ENCODE measurements at places on chromosomes 2 and 18.
A peak's percentile ranks its signal among the peaks of the same experiment; 100 is the strongest.

- no peak for DNase-seq
Measured at GRCh38 chr2:114542695-114543094, 100.3 kb downstream of the DPP10 start.

GRCh38 chr2:46091004-46091403, 206.2 kb upstream of the EPAS1 start:
- no peak for DNase-seq

- no peak for DNase-seq
Measured at GRCh38 chr2:651951-652373, 25.2 kb downstream of the TMEM18 start.

- DNase-seq, result no peak
Measured at GRCh38 chr18:6315517-6316331, 99.0 kb downstream of the L3MBTL4 start.

DNA sequence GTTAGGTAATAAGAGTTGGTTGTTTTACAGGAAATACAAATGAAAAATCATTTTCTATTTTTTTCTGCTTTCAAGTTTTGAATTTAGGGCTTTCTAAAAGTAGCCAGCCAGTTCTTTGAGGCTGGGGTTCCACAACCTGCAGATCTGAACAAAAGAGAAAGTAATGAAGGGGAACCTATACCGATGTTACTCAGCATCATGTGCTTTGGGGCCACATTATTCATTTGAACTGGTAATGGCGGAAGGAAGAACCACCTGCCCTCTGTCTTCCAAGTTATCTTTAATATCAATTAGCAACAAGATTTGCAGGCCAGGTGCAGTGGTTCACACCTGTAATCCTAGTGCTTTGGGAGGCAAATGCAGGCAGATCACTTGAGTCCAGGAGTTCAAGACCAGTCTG, 12.9 kb upstream of the MRO start:
- DNase-seq, result no peak

DNA sequence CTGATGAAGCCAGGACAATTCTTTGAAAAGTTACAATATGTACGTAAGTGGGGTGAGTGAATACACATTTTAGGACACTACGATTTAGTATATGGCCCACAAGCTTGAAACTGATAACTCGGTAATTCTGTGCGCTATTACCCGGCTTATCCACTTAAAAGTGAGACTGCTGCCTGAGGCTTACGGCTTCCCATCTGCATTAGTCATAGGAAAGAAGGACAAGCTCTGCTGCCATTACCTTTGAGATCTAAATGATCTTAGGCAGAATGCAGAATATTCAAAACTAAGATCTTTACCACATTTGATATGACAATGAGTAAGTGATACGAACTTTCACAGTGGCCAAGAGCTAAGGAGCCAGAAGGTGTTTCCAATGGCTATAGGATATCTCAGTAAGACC, 133.3 kb downstream of the GAREM1 start:
- no peak for DNase-seq

GRCh38 chr2:27263287-27264252, 723 bp upstream of the SLC30A3 start:
- no peak for DNase-seq

DNA sequence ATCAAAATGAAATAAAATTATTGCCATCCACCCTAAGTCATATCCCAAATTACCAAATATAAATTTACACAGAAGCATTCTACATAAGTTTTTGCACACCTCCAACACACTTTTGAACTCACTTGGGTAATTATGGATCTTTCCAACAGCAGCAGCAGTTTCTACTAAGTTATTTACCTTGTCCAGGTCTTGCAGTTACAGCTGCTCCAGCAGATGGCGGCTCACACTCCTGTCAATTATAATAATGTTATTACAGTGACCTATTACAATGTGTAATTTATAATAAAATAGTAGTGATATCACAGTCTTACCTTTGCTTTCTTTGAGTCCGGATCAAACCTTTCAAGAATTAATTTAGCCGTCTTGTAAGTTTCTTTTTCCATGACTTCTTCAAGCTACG, 37.9 kb downstream of the LNPK start:
- DNase-seq, result peak; percentile 11

GRCh38 chr2:182715121-182715891, 751 bp upstream of the DNAJC10 start:
- peak; percentile 39 for DNase-seq

DNA sequence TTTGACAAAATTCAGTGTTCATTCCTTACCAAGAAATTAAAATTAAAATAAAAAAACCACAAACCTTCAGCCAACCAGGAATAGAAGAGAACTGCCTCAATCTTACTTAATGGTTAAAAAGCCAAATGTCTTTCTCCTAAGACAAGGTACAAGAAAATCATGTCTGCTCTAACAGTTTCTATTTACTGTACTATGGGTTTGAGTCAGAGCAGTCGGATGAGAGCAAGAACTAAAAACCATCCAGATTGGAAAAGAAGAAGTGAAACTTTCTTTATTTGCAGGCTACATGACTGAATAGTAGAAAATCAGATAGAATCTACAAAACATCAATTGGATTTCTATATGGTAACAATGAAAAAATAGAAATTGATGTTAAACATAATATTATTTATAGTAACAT, 555.5 kb upstream of the TNP1 start:
- DNase-seq, result no peak

- DNase-seq, result no peak
Measured at GRCh38 chr2:64763126-64763525, 109.4 kb upstream of the SERTAD2 start.

GRCh38 chr18:54263904-54264336, 5.4 kb upstream of the POLI start:
- DNase-seq, result no peak

DNA sequence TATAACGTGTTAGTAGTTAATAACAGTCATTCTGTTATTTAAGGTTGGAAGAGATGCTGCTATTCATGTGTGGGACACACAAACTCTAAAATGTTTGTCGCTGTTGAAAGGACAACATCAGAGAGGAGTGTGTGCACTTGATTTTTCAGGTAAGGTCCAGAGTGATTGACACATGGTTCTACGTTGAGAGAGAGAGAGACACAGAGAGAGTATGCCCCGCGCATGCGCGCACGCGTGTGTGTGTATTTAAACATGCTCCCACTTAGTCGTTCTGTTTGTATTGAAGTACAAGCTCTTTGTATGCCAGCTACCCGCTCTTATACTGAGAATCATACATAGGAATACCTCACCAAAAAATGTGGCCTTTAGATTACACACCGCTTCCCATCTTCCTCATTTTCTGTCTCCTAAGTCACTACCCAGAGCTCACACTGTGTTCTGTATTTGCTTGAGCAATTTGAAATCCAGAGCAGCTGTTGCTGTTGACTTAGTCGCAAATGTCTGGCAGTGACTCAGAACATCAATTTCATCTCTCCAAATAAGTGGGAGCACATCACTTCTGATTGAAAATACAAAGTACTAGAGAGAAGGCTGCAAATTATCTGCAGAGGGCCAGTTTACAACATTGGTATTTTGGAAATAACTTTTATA, 148.1 kb downstream of the EML6 start:
- no peak for DNase-seq

DNA sequence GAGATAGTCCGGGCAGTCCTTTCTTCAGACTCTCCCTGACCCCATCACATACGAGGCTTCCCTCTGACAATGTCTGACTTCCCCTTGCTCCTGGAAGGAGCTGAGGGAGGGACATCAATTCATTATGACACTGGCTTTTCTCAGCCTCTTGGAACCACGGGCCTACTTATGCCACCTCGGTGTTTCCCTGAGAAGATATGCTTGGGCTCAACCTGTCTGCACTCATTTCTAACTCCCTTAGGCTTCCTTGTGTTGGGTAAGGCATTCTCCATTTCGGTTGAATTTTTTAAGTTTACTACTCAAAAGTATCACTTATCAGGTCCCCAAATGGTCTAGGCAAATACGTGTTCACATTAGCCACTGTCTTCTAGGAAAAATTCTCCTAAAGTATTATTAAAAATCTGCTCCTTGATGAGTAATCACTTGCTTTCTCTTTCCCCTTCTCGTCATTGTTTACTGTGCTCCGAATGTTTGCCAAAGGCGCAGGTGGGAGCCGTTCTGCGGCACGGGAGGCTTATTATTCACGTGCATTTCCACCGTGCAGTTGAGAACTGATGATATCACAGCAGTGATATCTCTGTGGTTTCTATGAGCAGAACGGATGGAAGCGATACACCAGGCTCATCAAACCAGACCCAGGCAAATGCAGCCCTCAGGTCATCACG, 33.1 kb downstream of the ARL4C start:
- no peak for DNase-seq

DNA sequence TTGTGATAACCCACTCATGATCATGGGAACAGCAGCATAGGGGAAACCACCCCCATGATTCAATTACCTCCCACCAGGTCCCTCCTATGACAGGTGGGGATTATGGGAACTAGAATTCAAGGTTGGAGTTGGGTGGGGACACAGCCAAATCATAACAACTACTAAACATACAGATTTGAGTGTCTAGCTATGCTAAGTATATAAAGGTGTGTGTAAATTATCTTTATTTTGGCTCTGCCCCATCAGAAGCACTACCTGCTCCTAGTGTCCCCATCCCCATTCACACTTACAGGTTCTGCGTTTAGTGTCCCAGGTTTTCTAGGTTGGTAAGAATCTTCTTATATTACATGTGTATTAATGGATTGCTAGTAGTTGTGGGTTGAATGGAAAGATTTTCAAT, 464.7 kb downstream of the EPHA4 start:
- no peak for DNase-seq

GRCh38 chr2:118849226-118850167, 2.0 kb upstream of the EN1 start:
- DNase-seq, result no peak

DNA sequence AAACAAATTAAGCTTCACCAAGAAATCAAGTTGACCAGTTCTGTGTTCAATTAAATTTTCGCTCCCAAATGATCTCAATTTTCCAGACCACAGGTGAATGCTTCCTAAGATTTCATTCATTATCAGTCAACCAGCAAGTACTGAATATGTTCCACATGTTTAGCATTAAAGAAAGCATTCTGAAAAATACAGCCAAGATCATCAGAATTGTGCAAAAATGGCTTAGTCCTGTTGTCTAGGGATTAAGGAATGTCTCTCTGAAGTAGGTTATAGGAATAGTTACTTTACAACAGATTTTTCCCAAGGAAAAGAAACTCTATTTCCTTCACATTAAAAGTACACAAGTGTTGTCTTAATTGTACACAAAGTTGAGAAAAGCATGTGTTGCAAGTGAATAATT, 69.2 kb downstream of the NRXN1 start:
- no peak for DNase-seq

- DNase-seq, result no peak
Measured at GRCh38 chr2:138267902-138268254, 233.7 kb upstream of the SPOPL start.

DNA sequence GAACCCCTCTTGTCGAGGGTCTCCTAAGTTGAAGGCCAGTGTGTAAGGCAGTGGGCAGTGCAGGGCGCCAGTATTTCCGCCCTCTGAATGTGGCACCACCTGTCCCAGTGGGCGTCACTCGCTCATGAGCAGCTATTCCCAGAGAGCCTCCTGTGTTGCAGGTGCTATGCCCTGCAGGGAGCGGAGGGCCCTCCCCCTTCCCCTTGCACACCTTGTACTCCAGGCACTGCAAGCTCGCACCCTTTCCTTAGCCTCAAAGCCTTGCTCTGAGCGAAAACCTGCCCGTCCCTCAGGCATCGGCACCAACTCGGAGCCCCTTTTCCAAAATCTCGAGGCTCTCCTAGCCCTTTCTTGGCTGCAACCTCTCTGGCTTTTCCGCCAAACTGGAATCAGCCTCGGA, 282.7 kb downstream of the AGAP1 start:
- DNase-seq, result no peak

- DNase-seq, result no peak
Measured at GRCh38 chr2:27803046-27803445, 31.5 kb downstream of the MRPL33 start.

DNA sequence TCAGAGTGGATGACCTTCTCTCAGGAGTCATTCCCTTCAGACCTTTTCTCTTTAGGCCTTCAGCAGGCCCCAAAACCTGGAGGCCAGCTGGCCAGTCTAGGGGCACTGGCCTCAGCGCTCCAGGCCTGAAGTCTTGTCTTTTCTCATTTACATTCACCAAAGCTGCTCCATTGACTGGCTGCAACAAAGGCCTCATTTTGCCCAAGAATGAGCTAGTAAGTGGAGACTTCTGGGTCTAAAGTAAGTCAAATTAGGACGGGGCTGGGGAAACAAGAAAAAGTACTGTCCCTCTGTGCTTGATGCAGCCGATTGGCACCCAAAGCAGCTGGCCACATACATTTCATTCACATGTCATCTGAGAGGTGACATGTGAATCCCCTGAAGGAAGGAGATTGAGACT, 83.8 kb upstream of the RIOK3 start:
- DNase-seq, result no peak

- no peak for DNase-seq
Measured at GRCh38 chr2:235234736-235235135, 259.1 kb upstream of the AGAP1 start.

DNA sequence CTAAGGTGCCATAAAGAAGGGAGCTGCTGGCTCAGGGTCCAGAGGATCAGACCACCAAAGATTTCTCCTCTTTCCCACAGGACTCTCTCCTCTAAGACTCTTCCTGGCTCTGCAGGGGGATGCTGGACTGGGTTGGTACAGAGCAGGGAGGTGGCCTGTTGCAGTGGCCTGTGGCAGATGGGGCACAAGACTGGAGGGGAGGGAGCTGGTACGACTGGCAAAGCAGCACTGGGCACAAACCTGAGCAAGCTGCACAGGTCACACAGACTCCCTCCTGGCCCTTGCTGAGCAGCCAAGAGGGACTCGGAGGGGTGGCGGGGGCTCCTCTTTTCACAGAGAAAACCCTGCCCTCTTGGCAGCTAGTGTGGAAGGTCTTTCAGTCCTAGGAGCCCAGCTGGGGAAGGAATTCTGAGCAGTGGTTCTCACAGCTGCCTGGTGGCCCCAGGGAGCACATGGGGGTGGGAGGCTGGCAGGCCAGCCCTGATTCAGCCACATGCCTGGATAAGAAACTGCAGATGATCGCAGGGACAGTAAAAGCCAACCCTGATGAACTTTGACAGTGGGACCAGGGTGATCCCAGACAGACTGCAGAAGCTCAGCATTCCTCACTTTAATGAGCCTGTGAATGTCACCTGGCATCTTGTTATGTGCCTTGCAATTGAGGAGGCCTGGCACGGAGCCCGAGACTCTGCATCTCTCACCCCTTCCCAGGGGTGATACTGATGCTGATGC, 32.5 kb upstream of the ACAA2 start:
- no peak for DNase-seq

DNA sequence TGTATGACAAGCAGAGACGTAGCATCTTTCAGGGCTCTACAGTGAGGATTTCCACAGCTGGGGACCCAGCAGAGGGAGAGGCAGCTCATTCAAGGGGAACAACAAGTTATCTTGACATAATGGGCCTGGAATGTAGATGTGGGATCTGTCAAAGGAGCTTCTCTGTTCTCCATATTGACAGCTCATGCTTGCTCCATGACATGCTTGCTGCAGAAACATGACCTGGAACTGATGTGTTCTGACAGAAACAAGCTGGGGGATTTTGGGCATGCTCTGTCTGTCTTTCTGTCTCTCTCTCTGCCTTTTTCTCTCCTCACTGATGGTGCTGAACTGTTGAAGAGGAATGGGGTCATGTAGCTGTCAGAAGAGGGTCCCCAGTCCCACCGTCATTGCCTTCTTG, 79.6 kb downstream of the MMADHC start:
- DNase-seq, result no peak
